ENCODE measurements at places on chromosomes 12 and 14. TPM values are rescaled to one million over a fixed set of nuclear protein-coding genes. Genes with fewer than 3 reads are reported as not detected.
A peak's percentile ranks its signal among the peaks of the same experiment; 100 is the strongest.

- H3K36me3 ChIP-seq = no peaks in the 10 kb centered on the region
- no peak for DNase-seq
- H3K27ac ChIP-seq = no peak overlapping the region
- no peaks in the 10 kb centered on the region for H3K4me1 ChIP-seq
- H3K27me3 ChIP-seq = no peaks in the 10 kb centered on the region
Observed at GRCh38 chr12:9073076-9073475, 42.6 kb downstream of the A2M start.

DNA sequence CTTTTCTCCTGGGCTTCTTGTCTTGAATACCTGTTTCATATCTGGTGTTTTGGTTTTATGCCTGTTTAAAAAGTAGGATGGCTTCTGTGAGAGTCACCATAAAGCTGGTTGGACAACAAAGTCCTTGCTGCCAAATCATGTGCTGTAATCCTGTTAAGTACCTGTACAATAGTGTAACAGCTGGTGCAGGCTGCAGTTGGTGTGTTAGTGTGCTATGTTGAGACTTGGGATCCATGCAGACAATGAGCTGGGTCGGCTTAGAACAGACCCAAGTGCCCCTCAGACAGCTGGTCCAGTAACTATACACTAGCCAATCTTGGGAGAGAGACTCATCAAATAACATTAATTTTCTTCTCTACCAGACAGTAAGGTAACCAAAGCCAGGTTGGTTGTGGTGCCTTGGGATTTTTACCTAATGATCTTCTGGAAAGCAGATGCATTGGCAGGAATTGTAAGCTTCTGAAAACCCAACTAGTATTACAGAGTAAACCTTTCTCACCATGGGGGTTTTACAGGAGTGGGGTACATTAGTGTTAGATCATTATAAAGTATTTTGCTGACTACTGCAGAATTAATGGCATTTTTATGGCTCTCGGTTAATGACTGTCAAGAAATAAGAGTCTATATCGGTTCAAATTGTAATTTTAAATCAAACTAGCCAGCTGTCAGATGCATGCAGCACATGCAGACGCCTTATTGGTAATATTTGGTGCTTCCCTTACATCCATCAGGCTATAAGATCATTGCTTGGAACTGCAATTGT is 231.2 kb downstream of the PDZRN4 start:
- no peaks in the 10 kb centered on the region for H3K4me1 ChIP-seq
- H3K36me3 ChIP-seq = no peaks in the 10 kb centered on the region
- no peak for DNase-seq

DNA sequence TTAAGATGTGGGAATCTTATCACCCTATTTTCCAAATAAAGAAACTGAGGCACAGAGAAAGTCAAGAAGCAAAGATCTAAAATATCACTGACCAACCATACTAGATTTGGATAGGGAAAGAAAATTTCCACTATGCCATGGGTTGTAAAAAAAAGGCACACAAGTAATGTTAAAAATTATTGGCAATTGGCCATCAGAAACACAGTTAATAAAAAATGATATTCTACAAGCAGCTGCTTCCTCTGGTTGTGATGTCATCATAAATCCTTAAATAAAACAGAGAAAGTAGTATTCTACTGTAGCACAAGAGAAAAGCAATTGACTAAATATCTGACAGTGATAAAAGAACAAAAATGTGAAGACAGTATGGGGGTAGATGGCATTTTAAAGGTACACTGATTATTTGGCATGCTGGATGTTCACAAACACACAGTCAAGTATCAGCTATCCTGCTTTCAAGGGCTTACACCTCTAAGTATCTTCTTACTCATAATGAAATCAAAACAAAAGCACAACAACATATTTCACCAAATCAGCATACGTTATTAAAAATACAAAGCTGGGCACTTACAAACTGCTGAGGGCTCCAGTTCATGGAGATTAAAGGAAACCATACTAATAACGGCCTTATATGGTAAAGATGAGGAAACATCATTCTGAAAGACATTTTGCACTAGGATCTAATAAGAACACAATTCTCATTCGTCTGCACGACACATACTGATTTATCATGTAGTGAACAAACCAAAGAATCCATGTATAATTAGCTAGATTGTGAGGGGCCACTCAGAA is 45.7 kb downstream of the CORO1C start:
- H3K36me3 ChIP-seq = no peaks in the 10 kb centered on the region
- no peak overlapping the region for H3K27ac ChIP-seq
- H3K4me1 ChIP-seq = peaks cover 47% of the 10 kb centered on the region
- no peaks in the 10 kb centered on the region for H3K27me3 ChIP-seq
- H3K4me3 ChIP-seq = no peak overlapping the region

DNA sequence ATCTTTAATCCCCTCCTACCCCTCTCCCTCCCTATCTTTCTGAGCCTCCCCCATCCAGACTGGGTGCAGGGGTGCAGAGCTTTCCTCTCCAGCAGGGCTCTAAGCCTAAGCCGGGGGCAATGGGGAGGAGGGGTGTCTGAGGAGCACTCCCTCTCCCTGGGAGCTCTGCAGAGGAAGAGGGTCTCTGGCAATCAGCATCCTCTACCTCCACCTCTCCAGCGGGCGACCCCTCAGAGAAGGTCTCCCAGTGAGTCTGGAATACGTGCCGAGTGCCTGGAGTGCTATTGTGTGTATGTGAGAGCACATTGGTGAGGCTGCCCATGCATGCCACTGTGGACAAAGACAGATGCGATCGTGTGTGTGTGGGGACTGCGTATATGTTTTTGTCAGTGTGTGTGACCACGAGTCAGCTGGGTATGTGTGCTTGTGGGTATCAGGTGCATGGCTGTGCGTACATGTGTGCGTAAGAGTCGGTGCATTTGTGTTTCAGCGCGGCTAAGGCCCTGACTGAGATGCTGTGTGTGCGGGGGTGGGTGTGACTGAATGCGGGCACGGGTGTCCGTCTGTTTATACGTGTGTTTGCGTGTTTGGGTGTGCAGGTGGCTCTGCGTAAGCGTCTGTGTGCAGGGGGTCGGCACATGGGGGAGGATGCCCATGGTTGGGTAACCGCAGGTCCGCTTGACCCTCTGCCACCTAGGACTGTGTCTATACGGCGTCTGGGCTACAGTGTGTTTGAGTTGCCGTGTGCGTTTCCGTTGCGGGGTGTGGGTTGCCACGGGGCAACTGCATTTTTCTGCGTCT is 905 bp upstream of the DLK1 start:
- DNase-seq = no peak
- peaks cover 27% of the 10 kb centered on the region for H3K27me3 ChIP-seq
- H3K27ac ChIP-seq = no peak overlapping the region
- no peak overlapping the region for H3K4me3 ChIP-seq
- H3K36me3 ChIP-seq = no peaks in the 10 kb centered on the region

- DNase-seq = no peak
- no peak overlapping the region for H3K27ac ChIP-seq
- peaks cover 17% of the 10 kb centered on the region for H3K4me1 ChIP-seq
Observed at GRCh38 chr12:44544018-44544417, 332.1 kb downstream of the NELL2 start.

DNA sequence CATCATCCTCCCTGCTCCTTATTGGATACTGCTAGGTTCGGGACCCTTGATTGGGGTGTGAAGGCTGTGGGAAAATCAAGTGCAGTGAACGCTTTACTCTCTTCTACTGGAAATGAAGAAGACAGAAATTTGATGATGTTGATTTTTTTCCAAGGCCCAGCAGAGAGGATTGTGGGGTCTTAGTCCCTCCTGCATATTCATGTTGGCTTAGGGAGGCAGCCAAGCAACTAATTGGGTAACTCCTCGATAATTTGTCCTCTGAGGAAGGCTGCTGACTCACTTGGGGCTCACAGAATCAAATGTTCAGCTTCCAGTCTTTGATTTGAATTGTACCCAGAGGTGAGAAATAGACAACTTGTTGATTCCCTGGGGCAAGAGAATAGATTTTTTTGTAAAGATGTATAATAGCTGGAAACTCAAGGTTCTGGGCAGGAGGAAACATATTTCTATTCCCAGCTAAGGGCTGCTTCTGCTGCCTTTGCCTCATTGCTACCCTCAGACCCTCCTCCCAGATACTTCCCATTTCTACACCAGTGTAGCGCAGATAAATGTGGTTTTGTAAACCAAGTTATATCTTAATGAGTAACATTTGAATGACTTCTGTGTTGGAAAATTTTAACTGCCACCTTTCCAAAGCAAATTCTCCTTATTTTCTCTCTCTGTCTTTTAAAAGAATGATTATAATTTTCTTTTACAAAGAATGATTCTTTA is 21.7 kb downstream of the NEUROD4 start:
- no peak overlapping the region for H3K4me3 ChIP-seq
- H3K27me3 ChIP-seq = peaks cover 3% of the 10 kb centered on the region
- H3K36me3 ChIP-seq = no peaks in the 10 kb centered on the region
- no peak overlapping the region for H3K27ac ChIP-seq
- no peak for DNase-seq
- peaks cover 23% of the 10 kb centered on the region for H3K4me1 ChIP-seq

- no peaks in the 10 kb centered on the region for H3K27me3 ChIP-seq
- H3K4me1 ChIP-seq = peaks cover 11% of the 10 kb centered on the region
- peaks cover 33% of the 10 kb centered on the region for H3K36me3 ChIP-seq
- no peak for DNase-seq
- no peak overlapping the region for H3K27ac ChIP-seq
Observed at GRCh38 chr14:65071544-65071943, 30.8 kb downstream of the MAX start.

DNA sequence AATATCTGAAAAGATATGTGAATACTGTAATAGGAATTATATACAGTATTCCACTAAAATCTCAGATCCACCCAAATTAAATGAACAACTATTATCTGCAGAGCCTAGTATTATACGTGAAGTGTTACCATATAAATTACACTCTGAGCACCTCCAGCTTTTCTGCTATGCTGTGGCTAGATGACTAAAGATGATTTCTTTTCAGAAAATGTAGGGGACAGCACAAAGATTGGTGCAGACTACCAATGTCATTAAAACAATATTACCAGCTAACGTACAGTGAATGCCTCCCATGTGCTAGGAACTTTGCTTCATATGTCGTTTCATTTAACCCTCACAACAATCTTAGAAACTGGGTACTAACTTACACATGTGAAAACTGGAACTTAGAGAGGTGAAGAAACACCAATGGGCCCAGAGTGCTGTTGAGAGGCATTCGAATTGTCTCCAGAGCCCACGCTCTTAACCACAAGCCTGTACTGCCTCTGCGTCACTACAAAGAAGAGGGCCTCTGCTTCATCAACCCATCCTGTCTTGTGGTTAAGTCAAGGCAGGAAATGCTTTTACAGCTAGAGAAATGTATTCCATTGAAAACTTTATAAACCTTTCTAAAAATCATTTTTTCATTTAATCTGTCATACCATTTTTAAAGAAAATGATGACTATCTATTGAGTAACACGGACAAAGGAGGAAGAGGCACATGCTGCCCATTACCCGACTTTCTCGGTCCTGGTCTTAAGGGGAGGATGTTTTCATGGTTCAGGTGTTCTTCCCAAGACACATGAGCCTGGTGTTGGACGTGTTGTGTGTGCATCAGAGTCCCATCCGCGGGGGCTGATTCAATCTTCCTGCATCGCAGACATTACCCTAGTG is 1.3 kb downstream of the GPR65 start:
- DNase-seq = peak; percentile 83
- peaks cover 45% of the 10 kb centered on the region for H3K36me3 ChIP-seq
- peak overlapping the region; percentile 82 for H3K4me3 ChIP-seq

DNA sequence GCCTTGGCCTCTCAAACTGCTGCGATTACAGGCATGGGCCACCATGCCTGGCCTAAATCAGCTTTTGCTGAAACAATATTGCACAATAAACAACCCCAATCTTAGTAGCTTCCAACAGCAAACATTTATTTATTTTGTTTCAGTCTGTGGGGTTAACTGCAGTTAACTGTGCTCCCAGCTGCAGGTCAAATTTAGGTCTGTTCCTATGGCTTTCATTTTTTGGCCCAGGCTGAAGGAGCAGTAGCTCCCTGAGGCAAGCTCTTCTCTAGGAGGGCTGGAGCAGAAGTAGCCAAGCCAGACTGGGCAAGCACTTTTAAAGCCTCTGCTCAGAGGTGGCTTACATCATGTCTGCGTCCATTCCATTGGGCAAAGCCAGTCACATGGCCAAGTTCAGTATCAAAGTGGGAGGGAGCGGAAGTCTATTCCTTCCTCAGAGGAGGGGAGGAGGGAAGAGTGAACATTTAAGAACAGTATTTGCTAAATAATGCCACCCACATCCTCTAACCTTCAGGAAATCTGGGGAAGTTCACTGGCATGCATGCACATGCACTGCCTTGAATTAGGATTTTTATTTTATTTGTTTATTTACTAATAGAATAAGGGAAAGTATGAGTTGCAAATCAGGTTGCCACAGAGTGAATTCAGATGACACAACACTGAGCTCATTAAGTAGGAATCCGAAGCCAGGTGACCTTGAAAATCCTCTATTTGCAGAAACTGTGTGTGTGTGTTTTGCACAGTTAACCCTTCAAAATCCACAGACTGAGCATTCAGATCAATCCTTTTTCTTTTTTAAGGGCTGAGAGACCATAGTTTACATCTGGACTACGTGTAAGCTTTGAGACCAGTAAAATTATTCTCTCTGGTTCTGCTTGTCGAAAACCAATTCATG is 122.0 kb upstream of the SEL1L start:
- H3K36me3 ChIP-seq = no peaks in the 10 kb centered on the region
- no peak for DNase-seq
- no peak overlapping the region for H3K27ac ChIP-seq
- no peak overlapping the region for H3K4me3 ChIP-seq

- H3K36me3 ChIP-seq = no peaks in the 10 kb centered on the region
- H3K4me3 ChIP-seq = no peak overlapping the region
- no peak overlapping the region for H3K27ac ChIP-seq
Observed at GRCh38 chr14:94612580-94613554, 676 bp downstream of the SERPINA3 start.

The INSM2 gene
- not detected for total RNA-seq

GRCh38 chr14:103259801-103260628 is 74.0 kb upstream of the EIF5 start:
- H3K36me3 ChIP-seq = no peaks in the 10 kb centered on the region
- peaks cover 7% of the 10 kb centered on the region for H3K27me3 ChIP-seq
- H3K4me1 ChIP-seq = peaks cover 8% of the 10 kb centered on the region

The MANSC4 gene
- not detected for total RNA-seq

DNA sequence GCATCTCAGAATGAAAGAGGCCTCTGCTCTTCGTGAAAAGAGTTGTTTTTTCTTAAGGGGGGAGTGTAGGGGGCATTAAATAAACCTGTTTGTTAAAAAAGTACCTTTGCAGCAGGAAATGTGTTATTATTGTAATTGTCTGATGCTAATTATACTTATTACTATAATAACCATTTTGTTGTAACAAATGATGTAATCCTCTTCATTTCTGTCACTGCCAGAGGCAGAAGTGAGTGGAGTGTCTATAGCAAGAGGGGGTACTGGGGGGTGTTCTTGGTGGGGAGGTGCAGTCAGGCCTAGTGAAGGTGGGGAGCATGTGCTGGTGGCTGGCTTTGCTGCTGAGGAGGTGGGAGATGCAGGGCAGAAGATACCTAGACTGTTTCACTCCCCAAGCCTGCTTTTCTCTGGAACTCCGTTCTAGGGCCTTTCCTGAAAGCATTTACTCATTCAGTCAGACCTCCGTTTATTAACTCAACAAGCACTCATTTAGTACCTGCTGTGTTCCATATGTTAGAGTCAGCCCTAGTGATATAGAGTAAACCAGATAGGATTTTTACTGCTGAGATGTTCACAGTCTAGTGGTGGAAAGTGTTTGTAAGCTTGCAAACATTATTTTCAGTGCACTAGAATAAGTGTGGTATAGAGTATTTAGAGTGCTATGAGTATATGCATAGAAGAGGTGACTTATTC is 77.5 kb upstream of the CISTR start:
- DNase-seq = no peak
- H3K27me3 ChIP-seq = peaks cover 21% of the 10 kb centered on the region
- H3K4me1 ChIP-seq = no peaks in the 10 kb centered on the region
- no peak overlapping the region for H3K27ac ChIP-seq
- H3K36me3 ChIP-seq = no peaks in the 10 kb centered on the region

GRCh38 chr14:32224737-32225377 is 21.8 kb upstream of the RNU6-8 start:
- no peak overlapping the region for H3K27ac ChIP-seq
- H3K4me3 ChIP-seq = no peak overlapping the region
- no peaks in the 10 kb centered on the region for H3K4me1 ChIP-seq
- no peaks in the 10 kb centered on the region for H3K36me3 ChIP-seq
- H3K27me3 ChIP-seq = no peaks in the 10 kb centered on the region

Data from activated CD4-positive, alpha-beta T cell treated with anti-CD3 and anti-CD28 coated beads for 36 hours (primary cell).